CD4-positive, alpha-beta T cell treated with Interleukin-10 for 1 hour (primary cell): ENCODE measurements at places on chromosomes 1 and 21.

GRCh38 chr1:2582391-2582790, 4.2 kb upstream of the PRXL2B start:
- DNase-seq, result no peak

DNA sequence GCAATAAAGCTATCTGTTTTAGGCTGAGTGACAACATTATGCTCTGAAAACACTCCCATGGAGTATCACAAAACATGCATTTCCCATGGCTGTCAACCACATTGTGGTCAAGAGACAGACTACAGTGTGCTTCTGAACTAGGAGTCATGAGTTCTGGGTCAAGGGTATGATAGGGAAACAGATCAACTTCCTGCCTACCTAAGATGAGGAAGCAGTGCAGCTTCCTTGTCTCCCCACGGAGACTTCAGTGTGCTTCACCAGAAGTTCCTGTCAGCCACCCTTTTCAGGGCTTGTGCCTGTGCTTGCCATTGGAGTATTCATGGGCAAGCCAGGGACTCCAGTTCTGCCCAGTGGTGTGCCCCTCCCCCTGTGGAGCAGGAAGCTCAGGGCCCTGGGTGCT, 19.9 kb downstream of the LCE3E start:
- DNase-seq, result no peak

GRCh38 chr1:98766255-98766654, 104.7 kb downstream of the SNX7 start:
- no peak for DNase-seq

GRCh38 chr21:36350282-36350910, 30.4 kb downstream of the MORC3 start:
- DNase-seq, result no peak

DNA sequence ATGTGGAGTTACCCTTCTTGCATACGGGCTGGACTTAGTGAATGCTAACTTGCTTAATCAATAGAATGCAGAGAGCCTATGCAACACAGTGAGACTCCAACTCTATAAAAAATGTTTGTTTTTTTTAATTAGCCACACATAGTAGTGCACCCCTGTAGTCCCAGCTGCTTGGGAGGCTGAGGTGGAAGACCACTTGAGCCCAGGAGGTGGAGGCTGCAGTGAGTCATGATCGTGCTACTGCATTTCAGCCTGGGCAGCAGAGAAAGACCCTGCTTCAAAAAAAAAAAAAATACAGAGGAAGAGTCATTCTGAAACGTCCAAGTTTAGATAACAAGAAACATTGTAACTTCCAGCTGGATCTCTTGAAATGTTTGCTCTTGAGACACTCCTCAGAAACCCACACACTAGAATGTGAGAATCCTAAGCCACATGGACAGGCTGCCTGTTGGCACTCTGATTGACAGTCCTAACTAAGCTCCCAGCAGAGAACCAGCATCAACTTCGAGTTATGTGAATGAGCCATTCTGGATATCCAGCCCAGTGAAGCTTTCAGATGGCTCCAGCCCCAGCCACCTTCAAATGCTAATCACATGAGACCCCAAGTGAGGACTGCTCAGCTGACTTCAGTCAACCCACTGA, 20.0 kb upstream of the CAP1 start:
- DNase-seq, result no peak

DNA sequence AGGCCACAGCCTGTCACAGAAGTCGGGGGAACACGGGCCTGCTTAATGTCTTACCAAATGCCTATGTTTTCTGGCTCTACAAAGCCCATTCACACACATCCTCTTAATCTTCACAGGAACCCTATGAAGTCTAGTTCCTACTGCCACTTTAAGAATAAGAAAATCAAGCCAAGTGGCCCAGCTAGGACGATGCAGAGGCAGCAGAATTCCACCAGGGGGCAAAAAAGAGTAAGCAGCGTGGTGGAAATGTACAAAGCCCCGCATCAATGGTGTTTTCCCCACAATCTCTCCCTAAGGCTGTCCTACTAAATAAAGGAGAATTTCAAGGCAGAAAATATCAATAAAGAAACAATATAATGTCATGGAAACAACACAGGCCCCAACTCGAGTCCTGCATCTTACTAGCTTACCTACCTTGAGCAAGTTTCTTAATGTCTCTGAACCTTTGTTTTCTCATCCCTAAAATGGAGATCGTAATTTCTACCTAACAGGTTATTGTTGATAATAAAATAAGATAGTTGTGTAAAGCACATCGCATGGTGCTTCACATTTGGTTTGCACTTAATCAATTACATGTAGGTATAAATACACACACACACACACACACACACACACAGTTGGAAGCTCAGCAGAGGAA, 21.4 kb downstream of the SEC16B start:
- peak; percentile 15 for DNase-seq

GRCh38 chr1:27147842-27148518, 6.9 kb downstream of the SLC9A1 start:
- no peak for DNase-seq

DNA sequence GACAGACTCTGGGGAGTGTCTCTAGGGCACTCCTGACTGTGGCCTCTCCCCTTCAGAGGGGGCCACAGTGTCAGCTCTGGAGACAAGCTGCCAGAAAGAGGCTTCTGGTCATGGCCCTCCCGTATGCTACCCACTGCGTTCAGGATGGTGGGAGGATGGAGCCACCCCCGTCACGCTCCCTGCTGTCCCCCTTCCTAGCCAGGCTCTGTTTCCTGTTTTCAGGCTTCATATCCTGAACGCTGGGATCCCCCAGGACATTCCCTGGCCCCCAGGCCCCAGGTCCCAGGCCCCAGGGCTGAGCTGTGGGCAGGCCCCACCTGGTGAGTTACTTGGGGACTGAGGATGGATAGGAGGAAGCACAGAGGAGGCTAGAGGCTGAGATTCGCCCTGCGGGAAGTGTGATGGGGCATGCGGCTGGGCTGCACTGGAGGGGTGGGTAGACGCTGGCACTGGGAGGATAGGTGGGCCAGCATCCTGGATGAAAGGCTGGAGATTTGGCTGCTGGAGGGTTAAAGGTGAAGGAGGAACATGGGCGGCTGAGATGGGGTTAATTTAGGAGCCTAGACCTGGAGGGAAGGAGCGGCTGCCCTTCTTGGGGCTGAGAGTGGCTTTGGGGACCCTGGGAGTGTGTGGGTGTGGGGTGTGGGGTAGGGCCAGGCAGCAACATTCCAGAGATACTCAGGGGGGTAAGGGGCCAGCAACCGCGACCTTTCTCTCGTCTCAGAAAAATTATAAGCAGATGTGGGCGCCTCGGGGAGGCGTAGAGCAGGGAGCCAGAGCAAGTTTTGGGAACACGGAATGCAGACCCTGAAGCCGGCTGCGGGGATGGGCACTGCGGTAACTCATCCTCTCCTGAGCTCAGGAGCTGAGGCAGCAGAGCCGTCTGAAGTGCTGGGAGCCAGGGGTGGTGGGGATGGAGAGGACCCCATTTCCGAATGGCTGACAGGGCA, 8.7 kb downstream of the PEAR1 start:
- DNase-seq, result no peak

- no peak for DNase-seq
Measured at GRCh38 chr1:22731924-22732720, 21.5 kb downstream of the EPHB2 start.

GRCh38 chr1:147549526-147549925, 8.2 kb downstream of the BCL9 start:
- DNase-seq, result no peak

GRCh38 chr1:67662884-67663283, 22.1 kb upstream of the GADD45A start:
- DNase-seq, result no peak

DNA sequence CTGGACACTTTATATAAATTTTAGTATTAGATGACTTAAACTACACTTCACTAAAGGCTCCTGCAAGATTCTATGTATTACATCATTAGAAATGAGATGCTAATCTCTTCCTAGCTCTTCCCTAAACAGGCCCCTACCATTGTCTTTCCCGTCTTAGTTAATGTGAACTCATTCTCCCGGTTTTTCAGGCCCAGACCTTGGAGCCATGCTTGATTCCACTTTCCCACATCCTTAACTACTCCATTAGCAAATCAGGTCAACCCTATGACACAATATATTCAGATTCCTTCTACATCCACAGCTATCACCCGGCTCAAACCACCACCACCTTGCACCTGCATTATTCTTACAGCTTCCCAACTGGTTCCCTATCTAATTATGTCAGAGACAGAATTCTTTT, 73.3 kb downstream of the NVL start:
- no peak for DNase-seq
